Renal cortex interstitium (tissue), 15 donors: ENCODE measurements at places on chromosomes 12 and 14.

- DNase-seq, result no peak
These were observed 23.8 kb upstream of the PCNX4 start for GRCh38 chr14:60067882-60068281.

- no peak for DNase-seq
These were observed 13.2 kb upstream of the GALNT9 start for GRCh38 chr12:132342251-132343227.

GRCh38 chr14:85118274-85118673 is 411.7 kb upstream of the FLRT2 start:
- DNase-seq, result no peak

DNA sequence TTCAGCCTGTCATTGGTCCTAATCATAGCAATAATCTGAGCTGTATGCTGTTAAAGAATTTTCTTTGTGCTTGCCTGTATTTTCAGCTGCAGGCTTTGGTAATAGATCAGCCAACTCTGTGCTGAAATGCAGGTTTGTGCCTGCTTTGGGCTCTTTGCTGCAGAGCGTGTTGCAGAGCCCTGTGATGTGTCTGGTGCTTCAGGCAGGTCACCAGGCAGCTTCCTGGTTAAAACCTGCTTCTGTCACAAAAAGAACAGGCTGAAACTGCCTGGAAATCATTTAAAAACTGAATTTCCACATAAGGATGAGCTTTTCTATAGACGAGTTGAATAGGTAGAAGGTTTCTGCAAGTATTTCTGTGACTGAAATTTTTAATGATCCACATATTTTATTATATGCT is 3.1 kb downstream of the DIP2B start:
- no peak for DNase-seq

GRCh38 chr12:101826766-101827368 is 3.9 kb downstream of the GNPTAB start:
- DNase-seq, result no peak

- peak; percentile 53 for DNase-seq
These were observed 73.3 kb upstream of the PLXNC1 start for GRCh38 chr12:94074980-94075629.

GRCh38 chr12:118238888-118239287 is 103.0 kb downstream of the PEBP1 start:
- no peak for DNase-seq

DNA sequence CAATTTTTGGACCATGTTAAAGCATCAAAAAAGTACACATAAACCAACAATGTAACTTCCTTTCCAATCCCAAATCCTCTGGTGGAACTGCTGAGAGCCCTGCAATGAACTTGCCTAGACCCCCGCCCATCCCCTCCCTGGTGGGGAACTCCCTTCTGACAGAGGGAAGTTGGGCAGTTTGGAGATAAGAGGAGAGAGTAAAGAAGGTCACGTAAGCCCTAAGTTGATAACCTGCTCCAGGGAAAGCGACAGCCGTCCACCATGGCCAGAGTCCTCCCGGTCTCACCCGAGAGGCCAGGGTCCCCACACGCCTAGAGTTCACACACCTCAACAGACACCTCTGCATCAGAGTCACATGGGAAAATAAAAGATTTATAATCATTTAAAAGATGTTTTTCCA is 138.7 kb downstream of the EGLN3 start:
- no peak for DNase-seq

DNA sequence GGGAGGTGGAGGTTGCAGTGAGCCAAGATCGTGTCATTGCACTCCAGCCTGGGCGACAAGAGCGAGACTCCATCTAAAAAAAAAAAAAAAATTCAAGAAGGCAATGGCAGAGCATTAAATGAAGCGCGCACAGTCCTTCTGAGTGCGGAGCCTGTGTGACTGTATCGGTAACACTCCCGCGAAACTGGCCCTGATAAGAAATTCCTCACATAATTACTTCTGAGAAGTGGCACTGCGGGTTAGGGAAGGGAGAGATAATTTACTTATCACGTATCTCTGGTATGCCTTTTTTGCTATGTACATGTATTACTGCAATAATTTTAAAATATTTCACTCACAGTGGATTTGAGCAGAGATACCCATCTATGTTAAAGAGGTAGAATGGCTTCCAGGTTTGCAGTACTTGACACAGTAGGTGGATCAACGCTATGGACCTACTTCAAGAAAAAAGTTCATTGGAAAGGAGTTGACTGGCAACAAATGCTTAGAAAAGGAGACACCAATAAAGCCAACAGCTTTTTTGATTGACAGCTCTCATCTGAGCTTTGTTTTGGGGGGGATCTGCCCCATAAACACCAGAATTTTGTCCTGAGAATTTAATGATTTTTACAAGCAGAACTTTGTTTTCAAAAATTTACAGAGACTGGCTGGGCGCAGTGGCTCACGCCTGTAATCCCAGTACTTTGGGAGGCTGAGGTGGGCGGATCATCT is 29.2 kb upstream of the SPTLC2 start:
- no peak for DNase-seq

GRCh38 chr14:51979088-51979709 is 10.1 kb upstream of the RTRAF start:
- DNase-seq, result peak; percentile 61

GRCh38 chr12:1581973-1582708 is 12.2 kb downstream of the FBXL14 start:
- DNase-seq, result no peak

GRCh38 chr12:127893895-127894609 is 372.9 kb upstream of the TMEM132C start:
- no peak for DNase-seq
